Activated CD4-positive, alpha-beta T cell treated with anti-CD3 and anti-CD28 coated beads for 24 hours (primary cell): ENCODE measurements at places on chromosomes 2 and 18.

- no peak for DNase-seq
These were observed 80.9 kb downstream of the PLB1 start for GRCh38 chr2:28576714-28577113.

- no peak for DNase-seq
These were observed 153.7 kb upstream of the VRK2 start for GRCh38 chr2:57892920-57893319.

DNA sequence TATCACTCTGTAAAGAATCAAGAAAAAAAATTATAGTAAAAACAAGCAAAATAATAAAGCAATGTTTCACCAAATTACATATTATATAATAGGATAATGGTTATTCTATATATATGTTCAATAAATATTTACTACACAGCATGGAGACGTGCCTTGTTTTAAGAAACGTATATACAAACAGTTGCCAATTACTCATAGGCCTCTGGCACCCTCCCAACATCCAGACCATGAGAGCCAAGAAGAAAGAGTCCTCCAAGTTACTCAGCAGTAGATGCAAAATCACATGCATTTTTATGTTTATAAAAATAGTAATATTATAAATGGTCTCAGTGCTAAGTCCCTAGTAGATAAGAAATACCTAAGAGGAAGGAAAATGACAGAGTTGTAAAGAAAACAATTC is 64.8 kb downstream of the REV1 start:
- DNase-seq = no peak

DNA sequence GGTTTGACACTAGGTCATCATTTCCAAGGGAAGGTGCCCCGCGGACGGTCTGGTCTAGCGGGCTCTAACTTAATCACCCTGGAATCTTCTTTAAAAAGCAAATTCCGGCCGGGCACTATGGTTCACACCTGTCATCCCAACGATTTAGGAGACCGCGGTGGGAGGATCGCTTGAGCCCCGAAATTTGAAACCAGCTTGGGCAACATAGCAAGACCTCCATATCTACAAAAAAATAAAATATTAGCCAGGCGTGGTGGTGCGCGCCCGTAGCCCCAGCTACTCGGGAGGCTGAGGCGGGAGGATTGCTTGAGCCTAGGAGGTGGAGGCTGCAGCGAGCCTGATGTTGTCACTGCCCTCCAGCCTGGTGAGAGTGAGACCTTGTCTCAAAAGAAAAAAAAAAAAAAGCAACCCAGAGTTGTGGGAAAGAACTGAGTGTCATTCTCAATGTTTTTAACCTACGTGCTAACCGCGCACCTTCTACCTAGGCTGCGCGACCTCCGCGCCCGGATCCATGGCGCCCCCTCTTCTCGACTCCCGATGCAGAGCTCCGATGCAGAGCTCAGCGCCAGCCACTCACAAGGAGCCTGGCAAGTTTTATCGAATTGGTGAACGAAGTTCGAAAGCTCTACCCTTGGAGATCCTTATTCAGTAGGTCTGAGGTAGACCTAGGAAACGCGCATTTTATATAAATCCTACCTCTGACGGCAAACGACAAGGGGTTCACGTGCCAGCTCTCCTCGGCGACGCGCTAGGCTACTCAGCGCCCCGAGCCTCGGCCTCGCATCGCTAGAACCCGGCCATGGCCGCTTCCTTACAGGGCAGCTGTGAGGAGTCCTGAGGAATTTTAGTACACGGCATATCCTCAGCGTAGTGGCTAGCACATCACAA is 888 bp upstream of the TWSG1 start:
- peak; percentile 1 for DNase-seq

DNA sequence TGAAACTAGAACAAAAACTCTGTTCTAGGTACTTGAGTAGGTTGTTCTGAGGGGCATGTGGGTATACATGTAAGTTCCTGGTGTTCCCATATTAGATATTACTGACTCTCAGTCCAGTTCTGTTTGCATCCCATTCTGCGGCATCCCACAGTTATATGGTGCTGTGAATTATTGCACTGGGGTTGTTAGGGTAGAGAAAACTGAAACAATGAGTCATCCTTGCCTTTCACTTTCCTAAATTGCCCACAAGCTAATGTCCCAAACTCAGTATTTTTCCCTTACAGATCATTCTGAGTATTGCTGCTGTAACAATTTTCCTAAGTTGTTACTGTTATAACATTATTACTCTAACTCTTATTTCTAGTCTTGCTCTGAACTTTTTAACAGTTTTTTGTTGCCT is 3.0 kb downstream of the WDR75 start:
- peak; percentile 9 for DNase-seq

GRCh38 chr18:32091724-32092421 is at the start of gene RNF138:
Gene RNF138, plus strand, starts transcription at chr18:32091874. Its CDS starts 903 bp downstream, at chr18:32092777.
- DNase-seq = peak; percentile 73

DNA sequence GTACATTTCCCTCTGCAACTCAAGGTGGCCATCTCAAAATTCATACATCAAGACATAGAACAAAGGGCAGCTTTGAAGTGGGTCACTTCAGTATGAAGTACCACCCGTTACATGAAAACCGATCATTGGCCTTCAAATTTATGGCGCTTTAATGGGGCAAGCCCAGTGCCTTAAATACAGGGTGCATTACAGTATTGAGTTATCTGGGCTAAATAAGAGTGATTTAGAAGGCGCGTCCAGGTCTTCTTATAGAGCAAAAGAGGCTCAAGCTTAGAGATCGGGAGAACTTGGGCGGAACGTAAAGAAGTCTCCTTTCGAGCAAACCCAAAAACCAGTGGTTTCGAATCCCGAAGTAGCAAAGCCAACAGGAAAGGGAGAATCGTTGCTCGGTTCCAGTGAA is 7.1 kb downstream of the HOXD3 start:
- DNase-seq = no peak

DNA sequence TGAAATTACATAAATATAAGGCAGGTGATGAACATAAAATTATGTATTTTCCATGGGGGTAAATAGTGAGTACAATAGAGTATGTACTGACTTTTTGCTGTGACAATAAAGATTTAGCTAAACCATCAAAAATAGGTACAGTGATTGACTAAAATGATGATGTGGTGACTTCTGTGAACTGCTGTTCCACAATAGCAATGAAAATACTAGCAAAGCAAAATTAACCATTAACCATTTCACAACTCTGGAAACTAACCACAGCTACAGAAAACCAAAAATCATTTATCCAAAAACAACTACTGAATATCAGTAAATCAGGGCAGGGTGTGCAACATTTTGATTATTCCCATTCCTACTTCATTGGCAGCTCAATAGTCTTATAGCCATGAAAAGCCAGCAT is 161.4 kb upstream of the GYPC start:
- no peak for DNase-seq

DNA sequence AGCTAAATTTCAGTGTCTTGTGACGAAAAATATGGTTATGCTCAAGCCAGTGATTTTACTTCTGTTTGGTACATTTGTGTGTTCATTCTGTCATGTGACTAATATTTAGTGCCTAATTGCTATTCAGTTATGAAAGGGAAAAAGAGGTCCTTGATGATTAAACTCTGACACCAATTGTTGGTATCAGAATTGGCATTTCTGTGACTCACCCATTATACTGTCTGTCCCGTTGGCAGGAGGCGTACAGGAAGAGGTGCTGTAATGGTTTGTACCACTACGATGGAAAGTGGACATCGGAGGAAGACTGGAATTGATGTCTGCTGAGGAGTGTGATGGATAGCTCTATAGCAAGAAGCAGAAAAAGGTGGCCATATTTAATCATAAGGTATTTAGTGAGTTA is 310.4 kb upstream of the CCDC68 start:
- no peak for DNase-seq
